ENCODE measurements at places on chromosomes 13 and 19.

- DNase-seq, result no peak
These were observed 8.7 kb downstream of the RPS28 start for GRCh38 chr19:8329996-8330395.

- DNase-seq, result no peak
These were observed 19.9 kb downstream of the UHRF1 start for GRCh38 chr19:4929186-4929585.

DNA sequence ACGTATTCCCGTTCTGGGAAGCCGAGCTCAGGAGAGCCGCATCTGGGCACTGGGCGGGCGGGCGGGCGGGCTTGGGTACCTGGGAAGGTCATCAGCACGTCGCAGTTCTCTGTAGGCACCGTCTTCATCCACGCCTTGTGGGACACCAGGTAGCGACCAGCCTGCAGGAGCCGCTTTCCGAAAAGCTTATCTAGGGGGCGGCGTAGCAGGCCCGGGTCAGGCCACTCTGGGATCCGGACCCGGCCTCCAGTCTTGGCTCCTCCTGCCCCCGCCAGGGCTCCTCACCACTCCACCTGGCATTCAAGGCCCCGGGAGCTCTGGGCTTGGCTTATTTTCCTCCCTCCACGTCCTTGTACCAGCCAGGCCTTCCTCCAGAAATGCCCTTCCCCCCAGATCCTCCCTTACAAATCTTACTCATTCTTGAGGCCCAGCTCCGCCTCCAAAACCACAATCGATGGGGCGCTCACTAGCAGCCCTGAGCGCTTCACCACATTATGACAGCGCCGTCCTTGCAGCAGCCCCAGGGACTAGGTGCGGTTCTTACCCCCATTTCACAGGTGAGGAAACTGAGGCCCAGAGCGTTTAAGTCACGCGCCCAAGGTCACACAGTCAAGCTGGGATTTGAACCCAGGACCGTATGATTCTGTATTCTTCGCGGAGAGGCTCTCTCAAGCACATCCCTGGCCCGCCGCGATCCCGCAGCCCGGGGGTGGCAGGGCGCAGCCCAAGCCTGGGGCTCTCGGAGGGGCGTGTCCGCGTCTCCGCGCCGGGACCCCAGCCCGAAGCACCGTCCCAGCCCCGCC, 843 bp downstream of the ANO8 start:
- DNase-seq, result peak; percentile 66

DNA sequence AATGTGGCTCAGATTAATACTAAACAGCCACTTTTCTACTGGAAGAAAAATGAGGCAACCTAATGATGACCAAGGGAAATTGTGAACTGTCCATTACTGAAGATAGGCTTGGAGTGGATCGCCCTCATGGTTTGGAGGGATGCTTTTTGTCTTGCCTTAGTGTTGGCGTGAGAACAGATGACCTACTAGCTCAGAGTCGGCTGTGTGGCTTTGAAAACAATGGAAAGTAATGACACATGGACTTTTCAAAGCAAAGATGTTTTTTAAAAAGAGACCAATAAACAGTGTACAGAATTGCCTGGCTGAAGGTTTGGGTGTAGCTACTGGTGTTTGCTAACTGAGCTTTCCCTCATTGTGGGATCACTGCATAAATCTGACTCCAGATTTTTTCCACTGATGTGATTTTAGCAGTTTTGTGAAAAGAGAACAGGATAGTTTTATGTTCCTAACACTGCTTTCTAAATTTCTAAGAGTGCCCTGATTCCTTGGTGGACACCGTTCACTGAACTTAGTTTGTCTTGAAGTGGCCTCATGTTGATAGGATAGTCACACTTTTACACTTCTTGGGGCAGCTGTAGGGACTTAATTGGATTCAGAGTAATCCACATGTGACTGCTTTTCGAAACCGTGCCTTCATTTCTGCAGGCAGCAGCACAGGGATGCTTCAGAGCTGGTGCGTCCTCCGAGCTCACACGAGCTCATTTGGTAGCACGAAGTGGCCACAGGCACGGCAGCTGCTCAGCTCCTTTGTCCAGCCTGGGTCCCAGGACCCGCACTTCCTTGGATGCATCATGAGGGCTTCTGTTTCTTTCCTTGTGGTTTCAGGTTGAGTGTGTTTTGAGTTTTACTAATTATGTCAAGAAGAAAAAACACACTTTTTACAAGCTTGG, 4.3 kb downstream of the CEBPG start:
- DNase-seq, result no peak

GRCh38 chr13:43835701-43836100, 43.8 kb downstream of the CCDC122 start:
- DNase-seq, result no peak

DNA sequence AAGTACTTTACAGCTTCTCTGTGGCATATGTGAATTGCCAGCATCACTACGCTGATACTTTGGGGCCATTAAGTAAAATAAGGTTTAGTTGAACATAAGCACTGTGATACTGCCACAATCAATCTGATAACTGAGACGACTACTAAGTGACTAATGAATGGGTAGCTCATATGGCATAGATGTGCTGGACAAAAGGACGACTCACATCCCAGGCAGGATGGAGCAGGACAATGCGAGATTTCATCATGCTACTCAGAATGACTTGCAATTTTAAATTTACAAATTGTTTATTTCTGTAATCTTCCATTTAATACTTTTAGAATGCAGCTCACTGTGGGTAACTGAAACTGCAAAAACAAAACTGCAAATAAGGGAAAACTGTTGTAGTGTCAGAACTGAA, 13.6 kb downstream of the CCDC122 start:
- DNase-seq, result no peak

GRCh38 chr13:20512042-20512683, 13.5 kb downstream of the CRYL1 start:
- DNase-seq, result no peak

DNA sequence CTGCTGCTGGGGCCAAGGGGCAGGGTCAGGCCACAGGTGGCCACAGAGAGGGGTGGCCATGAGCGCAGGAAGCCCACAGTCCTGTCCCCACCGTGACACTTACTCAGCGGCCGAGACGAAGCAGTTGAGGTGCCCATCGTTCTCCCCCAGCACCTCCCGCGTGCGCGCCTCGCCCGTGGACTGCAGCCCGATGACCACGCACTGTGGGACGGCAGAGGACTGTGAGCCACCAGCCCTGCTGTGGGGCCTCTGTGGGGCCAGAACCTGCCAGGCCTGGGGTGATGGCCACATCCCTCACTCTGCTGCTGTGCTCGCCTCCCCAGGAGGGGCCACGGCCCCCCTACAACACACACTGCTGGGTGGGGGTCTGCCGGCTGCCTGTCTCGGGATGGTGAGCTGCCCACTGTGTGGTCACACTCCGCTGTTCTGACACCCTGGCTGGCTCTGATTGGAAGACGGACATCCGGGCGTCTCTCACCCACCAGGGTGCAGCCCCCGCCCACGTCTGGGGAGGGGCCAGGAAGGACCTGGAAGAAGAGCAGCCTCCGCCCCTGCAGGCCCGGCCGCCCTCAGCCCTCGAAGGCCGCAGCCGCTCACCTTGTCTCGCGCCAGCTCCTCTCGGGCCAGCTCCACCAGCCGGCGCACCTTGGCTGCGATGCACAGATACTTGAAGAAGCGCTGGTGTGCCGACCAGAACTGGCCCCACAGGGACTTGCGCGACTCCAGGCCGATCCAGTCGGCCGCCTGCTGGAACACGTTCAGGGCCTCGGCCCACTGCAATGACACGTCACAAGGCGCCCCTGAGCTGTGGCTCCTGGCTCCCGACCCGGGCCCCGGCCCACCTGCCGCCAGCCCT, 13.2 kb downstream of the GPX4 start:
- no peak for DNase-seq

GRCh38 chr13:30729801-30730200, 5.5 kb upstream of the ALOX5AP start:
- no peak for DNase-seq

DNA sequence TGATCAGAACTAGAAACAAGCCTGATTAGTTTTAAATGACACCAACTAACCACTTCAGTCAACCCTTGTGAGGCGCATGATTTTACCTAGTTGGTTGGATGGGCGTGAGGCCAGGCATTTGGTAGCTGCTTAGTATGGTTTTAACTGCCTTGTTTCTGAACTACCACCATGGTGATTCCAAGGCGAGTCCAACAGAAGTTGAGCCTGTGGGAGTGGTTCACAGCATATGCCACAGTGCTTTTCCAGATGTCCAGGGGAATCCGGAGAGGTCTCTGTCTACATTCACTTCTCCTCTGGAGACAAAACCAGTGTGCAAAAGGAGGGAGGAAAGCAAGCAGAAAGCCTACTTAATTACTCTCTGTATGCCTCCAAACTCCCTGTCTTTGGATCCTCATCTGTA, 524.1 kb downstream of the GPC6 start:
- DNase-seq, result no peak

DNA sequence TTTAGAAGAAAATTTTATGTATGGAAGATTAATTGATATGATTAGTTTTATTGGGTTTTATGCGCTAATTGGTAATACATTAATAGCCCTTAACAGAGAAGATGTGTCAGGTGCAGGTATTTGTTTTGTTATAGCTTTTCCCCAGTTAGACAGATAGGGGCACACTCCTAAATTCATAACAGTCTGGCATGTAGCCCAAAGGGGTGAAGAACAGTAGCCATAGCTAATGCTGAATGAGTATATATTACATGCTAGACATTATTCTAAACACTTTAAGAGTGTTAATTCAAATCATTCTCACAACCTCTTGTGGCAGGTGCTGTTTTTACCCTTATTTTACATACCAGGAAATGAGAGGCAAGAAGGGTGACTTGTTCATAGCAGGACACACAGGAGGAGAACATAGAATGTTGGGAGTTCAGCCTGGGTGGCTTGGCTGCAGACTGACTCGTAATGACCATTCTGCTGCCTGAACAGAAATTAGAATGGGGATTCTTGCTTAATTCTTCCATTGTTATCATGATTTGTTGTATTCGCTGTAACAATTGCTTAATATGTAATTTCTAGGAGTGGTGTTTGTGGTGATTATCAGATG, 20.1 kb downstream of the PCCA start:
- DNase-seq, result no peak

DNA sequence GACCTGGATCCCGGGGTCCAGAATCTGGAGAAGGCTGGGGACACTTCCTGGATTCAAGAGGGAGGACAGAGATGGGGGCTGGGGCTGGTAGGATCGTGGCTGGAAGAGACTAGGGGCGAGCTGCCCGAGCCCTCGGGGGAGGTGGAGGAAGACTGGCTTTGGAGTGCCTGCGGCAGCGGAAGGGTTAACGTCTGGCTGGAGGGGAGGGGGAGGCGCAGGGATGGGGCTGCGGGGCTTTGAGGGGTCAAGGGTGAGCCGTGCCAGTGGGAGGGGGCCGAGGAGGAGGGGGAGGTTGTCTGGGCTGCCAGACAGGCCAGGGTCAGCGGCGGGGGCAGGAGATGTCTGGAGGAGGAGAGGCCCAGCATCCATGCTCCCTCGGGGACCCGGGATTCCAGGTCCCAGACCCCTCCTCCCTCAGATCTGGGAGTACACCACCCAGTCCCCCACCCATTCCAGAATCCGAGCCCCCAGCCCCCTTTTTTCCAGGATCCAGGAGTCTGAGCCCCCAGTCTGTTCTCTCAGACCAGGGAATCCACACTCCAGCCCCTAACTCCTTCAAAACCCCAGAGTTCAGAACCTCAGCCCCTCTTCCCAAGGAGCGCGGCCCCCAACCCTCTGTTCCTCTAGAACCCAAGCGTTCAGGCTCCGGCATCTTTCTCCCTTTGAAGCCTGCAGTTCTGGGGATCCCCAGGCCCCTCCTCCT, 3.2 kb upstream of the SPACA6 start:
- DNase-seq, result no peak

DNA sequence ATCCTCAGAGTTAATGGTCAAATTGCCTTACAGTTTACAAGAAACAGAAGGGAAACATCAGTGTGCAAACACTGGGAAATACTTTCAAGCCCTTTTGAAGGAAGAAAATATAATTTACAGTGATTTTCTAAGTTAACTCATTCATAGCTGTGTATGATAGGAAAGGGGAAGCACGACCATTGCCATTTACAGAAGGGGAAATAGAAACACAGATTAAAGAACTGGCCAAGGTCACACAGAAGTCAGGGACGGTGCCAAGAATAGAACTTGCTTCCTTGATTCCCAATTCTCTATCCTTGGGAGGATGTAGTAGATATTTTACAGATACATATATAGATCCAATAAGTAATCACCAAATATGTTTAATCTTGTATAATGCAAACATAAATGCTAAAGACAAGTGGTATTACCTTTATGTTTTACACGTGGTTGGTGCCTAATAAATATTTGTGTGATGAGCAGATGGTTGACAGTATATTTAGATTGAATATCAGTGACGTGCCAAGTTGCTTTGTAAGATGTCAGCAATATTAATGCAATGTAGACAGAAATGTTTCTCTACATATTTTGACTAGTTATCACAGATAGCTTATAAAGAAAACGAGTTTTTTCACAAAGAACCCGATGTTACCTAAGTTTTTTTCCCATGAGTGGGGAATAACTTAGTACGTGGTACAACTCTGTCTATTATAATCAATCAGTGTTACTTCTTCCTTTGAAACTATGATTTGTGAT, 73.1 kb downstream of the FLT1 start:
- peak; percentile 37 for DNase-seq

- no peak for DNase-seq
These were observed 46.4 kb upstream of the SHKBP1 start for GRCh38 chr19:40530091-40530901.

GRCh38 chr19:49114630-49115363, 627 bp downstream of the LIN7B start:
- DNase-seq, result peak; percentile 16

- no peak for DNase-seq
These were observed 24.6 kb downstream of the CARM1 start for GRCh38 chr19:10895920-10896319.

DNA sequence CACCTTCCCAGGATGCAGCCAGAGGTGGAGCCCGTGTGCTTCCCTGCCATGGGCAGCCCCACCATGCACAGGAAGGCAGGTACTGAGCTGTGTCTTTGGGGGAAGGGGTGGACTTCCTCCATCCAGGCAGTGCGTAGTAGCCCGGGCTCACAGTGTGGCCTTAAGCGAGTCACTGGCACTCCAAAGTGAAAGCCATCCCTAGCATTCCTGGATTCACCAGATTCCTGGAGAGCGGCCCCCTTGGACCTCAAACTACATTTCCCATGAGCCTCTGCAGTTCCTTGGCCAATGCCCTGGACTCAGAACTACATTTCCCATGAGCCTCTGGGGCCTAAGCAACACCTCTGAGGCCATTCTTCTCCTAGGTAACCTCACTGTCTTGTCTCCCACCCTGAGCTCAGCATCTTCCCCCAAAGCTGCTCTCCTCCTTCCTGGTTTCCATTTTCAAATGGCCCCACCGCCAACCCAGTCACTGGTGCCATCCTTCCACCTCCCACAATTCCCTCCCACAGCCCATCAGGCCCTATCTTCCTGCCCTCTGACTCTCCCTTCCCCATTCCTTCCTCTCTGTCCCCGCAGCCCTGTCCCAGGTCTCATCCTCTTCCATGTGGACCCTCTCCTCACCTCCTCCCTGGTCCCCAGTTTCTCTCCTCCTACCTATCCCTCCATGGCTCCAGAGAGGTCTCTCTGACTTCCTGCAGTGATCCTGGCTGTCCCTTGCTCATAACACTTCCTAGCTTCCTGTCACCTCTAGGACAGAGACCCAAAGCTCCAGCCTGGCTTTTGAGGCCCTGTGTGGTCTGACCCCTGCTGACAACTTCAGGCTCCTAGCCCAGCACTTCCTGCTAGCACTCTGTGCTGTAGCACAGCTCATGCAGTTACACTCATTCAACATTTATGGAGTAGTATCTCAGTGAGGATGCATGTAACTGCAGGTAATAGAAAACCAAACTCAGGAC, at the start of gene C19orf81:
Gene C19orf81, plus strand, starts transcription at position 13 of the 959 bp plus-strand sequence. Its CDS starts 0 bp downstream, at position 13.
- no peak for DNase-seq

GRCh38 chr13:51501592-51502152, 48.8 kb upstream of the INTS6 start:
- DNase-seq, result peak; percentile 42

GRCh38 chr13:85521657-85522056, 277.6 kb downstream of the SLITRK6 start:
- no peak for DNase-seq

Measured in AML-193 (cell line).